ENCODE measurements at places on chromosomes 1 and 21.

DNA sequence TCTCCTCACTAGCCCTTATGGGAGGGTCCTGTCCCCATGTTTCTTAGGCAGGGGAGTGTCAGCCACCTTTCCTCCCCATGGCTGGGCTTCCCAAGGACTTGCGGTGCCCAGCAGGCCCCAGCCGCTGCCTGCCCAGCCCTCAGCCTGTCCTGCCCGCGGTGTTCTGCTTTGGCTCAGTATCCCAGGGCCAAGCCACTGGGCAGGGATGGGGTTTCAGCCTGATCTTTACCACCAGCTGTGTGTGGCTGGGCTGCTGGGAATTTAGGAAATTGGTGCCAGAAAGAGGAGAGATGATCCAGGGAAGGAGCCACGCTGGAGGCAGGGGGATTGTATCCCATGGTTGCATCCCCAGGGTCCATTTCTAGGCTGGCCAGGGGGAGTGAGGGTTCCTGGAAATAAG, 6.9 kb upstream of the IGFN1 start:
- DNase-seq: no peak

DNA sequence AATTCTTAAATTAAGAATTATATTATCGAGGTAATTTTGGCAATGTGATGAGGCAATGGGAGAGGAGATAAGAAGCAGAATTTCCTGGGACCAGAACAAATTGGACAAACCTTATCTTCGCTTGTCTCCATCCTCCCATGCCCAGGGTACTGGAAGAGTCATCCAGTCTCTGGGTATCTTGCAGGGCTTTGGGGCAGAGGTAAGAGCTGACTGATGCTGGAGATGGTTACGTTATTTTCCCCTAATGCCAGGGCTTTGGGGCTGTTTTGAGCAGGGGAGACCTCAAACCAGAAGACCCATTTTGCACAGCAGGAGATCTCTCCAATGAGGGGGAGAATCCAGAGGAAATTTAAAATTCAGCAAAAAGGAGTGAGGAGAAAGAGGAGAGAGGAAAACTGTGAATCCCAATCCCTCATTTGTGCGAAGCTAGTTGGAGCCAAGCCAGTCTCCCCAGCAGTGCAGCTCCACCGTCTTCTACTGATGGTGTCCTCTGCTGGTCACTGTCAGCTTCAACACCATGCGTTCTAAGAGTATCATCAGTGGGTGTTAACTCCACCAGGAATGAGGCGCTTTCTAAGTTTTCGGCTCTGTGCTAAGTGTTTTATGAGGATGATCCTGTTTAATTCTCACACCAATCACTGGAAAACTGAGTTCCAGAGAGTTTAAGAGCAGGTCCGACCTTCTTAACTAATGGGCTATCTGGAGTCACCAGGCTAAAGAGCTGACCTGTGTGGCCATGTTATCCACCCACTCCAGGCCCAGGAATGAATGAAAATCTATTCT, 86.8 kb upstream of the CD34 start:
- DNase-seq: peak; percentile 14

GRCh38 chr21:36113647-36114428, 21.0 kb upstream of the CBR3 start:
- DNase-seq: no peak

DNA sequence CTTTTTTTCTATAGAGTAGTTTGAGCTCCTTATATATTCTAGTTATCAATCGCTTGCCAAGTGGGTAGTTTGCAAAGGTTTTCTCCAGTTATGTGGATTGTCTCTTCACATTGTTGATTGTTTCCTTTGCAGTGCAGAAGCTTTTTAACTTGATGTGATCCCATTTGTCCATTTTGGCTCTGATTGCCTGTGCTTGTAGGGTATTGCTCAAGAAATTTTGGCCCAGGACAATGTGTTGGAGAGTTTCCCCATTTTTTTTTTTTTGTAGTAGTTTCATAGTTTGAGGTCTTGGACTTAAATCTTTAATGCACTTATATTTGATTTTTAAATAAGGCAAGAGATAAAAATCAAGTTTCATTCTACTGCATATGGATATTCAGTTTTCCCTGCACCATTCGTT, 774.8 kb upstream of the ADAMTS5 start:
- no peak for DNase-seq

DNA sequence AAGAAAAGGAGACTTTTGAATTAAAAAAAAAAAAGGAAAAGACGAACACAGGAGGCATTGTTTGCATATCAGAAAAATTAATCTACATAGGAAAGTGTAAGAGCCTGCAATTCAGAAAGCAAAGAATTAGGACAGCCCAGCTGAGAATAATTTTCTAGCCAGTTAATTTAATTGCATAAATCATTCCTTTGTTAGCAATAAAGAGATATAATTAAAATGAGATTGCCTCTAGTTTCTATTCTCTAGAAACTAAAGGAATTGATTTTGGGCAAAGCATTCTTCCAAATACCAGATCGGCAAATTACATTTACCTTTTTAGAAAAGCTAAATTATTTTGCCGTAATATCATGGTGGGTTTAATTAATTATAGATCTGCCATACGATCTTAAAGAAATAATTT, 46.0 kb downstream of the NUF2 start:
- DNase-seq: no peak

GRCh38 chr1:67792103-67792502, 41.2 kb downstream of the GNG12 start:
- no peak for DNase-seq

DNA sequence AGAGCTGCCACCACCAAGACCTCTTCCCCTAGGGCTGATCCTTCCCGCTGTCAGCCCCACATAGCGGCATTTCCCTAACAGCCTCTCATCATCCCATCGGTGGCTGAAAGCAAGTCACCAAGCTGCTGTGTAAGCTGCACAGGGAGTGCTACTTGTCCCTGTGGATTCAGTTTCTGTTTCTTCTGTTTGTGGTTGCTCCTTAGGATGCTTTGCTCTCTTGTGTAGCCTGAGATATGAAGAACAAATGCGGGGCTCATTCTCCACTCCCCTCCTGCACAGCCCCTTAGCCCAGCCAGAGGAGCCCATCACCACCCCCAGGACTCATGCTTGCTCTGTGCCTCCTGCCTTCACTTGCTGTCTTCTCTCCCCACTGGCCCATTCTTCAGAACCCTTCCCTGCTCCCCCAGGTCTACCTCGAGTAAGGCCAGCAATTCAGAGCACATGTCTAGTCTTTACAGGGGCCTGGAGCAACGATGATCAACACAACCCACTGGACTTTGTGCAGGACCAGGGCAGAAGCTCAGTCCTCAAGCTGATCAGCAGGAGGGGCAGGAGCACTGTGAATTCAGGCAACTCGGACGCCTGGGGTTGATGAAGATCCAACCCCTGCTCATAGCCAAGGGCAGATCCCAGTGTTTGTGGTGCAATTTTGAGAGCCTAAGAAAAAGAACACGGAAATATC, 82.6 kb upstream of the GALNT2 start:
- DNase-seq: no peak

DNA sequence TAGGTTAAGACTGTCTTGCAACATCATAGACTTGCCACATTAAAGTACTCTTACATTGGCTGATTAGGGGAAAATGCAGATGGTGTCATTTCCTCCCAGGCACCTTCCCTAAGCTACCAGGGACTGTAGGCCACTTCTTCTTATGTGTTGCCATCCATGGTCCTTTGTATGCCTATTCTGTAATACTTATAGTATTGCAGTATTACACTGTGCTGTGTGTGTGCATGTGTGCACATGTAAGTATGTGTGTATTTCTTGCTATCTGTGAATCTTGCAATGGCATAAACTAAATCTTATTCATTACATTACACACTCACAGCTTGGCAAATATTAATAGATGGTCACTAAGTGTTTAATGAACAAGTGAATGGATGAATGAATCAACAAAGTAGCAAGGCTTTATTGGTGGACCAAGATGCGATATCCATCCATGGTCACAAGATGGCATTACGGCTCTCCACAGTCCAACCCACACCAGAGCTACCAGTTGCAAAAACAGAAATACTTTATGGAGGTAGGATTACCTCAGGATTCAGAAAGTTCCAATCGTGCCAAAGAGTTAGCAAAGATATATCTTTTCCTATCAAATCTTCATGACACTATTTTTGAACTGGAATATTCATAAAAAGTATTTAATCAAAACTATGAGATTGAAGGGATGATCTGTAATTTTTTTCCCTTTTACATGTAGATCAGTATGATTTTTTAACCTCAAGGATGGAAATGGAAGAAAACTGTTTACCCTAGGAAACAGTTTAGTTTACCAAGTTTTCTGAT, 160.2 kb downstream of the DENND1B start:
- no peak for DNase-seq

DNA sequence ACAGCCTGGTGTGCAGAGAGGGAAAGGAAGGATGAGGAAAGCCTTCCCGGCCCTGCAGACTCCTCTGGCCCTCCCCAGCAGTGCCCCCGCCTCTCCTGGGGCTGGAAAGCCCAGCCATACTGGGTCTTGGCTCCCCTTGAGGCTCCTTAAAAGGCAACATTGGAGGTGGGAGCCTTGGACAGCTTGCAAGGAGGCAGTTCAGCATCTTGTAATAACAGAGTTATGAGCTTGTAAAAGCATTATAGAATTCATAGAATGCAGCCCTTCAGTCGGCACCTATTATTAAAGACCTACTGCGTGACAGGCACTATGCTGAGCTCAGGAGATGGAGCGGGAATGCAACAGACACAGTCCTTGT, 4.2 kb downstream of the TINAGL1 start:
- no peak for DNase-seq

GRCh38 chr21:26003404-26003803, 167.2 kb downstream of the APP start:
- no peak for DNase-seq

DNA sequence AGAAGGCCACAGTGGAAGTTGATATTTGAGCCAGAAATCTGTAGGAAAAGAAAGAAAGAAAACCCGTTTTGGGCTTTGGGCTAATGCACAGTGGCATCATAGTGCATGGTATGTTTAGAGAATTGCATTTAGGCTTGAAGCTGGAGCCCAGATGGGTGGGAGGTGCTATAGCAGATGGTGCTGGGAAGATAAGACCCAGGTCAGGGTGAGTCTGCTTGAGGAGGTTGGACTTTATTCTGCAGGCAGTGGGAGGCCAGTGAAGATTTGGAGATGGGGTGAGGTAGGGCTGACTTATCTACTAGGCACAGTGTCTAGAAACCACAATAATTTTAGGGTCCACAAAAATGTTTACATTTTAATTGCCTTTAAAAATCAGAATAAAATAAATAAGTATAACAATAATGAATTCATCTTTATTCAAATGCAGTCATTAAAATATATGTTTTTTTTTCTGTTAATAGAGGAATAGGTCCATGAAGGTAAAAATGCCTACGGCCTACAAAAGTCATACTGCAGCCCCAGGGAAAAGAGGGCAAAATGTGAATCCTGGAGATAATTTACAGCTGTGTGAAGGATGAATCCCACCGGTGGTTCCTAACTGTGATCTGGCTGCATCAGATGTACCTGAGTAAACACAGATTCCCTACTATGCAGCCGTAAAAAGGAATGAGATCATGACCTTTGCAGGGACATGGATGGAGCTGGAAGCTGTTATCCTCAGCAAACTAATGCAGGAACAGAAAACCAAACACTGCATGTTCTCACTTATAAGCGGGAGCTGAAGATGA, 8.7 kb downstream of the DNAJC6 start:
- DNase-seq: no peak

- DNase-seq: no peak
These were observed 3.2 kb upstream of the RXFP4 start for GRCh38 chr1:155938220-155938627.

DNA sequence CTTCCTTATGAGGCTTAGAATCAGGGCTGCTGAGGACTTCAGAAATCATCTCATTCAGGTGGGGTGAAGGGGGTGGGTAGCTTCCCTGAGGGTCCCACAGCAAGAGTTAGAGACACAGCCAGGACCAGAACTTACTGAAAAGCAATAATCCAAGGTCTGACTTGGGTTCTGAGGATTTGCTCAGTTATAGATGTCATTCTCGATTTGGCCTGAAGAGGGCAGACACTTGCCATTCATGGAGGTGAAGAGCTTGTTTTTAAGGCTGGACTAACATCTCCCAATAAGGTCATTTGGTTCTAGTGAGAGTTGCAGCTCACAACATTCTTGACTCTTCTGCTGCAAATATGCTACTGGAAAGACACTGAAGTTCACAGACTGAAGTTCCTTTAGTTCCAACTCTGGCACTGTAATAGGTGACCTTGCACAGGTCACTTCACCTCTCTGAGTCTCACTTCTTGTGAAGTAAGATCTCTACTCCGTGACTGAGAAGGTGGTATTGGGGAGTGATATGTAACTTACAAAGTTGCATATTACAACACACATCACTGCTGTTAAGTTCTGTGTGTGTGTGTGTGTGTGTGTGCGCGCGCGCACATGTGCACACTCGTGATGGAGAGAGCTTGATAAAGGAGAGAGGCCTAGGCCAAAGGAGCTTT, 69.8 kb upstream of the DIRAS3 start:
- no peak for DNase-seq

- DNase-seq: no peak
These were observed 3.3 kb downstream of the B3GALT2 start for GRCh38 chr1:193183019-193183627.

- no peak for DNase-seq
These were observed 88.7 kb downstream of the C1orf94 start for GRCh38 chr1:34265396-34265795.

- DNase-seq: no peak
These were observed 60.5 kb downstream of the CLIC4 start for GRCh38 chr1:24805534-24806301.

DNA sequence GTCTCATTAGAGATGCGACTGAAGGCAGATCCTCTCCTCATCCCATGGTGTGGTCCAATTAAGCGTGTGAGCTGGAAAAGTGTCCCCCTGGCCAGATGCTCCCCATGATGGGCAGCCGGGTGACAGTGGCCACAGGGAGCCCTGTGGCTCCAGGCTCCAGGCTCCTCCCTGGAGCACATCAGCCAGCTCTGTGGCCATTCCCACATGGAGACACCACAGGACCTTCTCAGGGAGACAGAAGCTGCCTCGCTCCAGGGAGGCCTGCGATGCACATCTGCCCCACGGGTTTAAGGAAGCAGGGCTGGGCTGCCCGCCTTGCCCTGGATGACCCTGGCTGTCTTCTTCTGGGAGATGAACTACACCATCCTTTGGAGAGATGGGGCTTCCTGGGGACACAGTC, 99.9 kb upstream of the TLR5 start:
- no peak for DNase-seq

- DNase-seq: no peak
These were observed 264.6 kb downstream of the HHIPL2 start for GRCh38 chr1:222283147-222283768.

GRCh38 chr1:82091729-82092128, 291.0 kb downstream of the ADGRL2 start:
- no peak for DNase-seq

DNA sequence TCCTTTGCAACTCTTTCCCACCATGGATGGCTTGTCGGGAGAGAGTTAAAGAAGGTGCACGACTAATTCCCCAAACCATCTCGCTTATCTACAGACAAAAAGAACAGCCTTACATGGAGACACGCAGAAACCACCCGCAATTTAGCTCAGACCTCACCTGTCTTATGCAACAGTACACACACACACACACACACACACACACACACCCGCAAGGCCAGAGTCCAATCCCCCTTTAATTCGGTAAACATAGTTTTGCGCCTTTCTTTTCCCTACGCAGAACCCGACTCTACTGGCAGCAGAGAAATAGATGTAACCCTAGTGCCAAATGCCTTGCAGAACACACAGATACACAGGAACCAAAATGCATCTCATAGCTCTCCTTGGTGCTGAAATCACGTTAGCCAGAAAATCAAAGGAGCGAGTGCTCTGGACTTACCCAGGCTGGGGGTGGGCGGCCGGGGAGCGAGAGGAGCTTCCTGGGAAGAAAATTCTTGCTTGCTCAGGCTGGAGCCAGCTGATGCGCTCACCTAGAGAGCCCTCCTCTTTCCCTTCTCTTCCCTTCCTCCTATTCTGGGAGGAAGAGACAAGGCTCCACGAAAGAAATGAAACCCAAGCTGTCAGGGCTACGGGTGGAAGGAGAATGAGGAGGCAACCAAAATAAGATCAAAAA, 470 bp downstream of the TNR start:
- no peak for DNase-seq
